ENCODE measurements at places on chromosomes 5 and 9.

DNA sequence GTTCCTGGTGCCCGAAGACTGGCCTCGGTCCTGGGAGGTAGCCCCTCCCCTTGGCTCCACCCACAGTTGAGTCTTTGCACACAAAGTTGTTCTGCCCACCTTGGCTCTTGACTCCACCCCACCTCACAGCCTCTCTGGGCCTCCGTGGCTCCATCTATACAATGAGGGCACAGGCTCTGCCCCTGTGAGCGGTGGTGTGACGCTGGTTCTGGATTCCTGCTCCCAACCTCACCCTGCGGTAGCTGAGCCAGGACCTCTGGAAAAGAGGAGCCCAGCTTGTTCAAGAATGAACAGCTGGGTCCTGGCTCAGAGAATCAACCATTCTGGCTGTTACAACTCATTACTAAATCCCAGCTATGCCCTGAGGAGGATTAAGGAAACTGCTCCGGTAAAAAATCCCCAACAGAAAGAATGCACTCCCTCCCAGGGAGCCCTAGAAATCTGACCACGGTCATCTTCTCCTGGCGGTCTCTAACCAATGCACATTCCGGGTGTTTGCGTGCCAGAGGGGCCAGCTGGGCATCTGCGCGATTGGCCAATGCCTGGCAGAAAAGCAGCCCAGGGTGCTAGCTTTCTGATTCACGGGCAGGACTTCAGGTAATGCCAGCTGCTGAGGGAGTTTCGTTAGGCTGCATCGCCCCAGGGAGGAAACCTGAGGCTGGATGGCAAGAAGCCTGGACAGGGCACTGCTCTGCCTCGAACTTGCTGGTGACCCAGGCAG lies 9.9 kb upstream of the GRHPR start:
- no peak for DNase-seq

DNA sequence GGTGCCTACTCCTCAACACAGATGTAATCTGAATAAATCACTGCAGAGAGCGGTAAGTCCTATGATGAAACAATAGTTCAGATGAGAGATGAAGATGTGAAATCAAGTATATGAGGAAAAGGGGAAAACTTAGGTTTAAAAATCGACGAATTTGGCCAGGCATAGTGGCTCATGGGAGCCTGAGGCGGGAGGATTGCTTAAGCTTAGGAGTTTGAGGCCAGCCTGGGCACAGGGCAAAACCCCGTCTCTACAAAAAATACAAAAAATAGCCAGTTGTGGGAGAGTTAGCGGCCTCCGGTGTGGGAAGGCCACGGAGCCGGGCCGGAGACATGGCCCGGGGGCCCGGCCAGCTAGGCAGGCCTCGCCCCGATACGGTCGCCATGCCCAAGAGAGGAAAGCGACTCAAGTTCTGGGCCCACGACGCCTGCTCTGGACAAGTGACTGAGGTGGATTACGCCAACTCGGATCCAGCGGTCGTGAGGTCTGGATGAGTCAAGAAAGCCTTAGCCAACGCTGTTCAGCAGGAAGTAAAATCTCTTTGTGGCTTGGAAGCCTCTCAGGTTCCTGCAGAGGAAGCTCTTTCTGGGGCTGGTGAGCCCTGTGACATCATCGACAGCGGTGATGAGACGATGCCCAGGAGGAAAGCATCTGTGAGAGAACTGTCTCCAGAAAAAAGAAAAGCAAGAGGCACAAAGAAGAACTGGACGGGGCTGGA lies 62.8 kb upstream of the SUB1 start:
- DNase-seq: peak; percentile 64

GRCh38 chr5:33852319-33852718 lies 39.5 kb downstream of the ADAMTS12 start:
- DNase-seq: no peak

- DNase-seq: no peak
Observed at GRCh38 chr5:17157294-17157693, 60.1 kb upstream of the BASP1 start.

DNA sequence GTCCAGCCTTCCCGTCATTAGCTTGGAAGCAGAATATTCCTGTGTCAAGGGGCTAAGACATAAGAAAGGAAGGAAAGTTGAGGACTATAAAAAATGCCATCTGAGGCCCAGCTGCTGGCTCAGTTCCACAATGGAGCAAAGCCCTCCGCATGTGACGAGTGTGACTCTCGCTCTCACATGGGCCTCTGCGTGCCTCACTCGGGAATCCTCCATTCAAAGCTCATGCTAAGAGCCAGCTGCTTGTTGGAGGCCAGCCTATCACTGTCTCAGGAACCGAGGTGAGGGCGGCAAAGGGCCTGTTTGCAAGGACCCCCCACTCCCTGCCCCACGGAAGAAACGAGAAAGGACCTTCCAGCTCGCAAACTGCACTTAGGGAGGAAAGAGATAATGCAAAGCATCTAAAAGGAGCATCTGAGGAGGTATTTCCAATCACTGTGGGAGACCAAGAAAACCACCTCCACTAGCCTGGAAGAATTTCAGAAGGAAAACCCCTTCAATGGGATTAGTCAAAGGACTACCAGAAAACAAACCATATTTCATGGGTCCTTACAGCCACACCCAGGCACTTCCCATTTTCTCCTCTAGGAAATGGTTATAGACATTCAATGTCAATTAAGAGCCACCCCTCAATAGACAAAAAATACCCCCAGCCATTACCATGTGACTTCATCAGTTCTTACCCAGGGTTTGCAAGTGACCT lies 95.3 kb downstream of the PRRT1B start:
- no peak for DNase-seq

- DNase-seq: no peak
Observed at GRCh38 chr5:91072881-91073280, 310.2 kb downstream of the ARRDC3 start.

DNA sequence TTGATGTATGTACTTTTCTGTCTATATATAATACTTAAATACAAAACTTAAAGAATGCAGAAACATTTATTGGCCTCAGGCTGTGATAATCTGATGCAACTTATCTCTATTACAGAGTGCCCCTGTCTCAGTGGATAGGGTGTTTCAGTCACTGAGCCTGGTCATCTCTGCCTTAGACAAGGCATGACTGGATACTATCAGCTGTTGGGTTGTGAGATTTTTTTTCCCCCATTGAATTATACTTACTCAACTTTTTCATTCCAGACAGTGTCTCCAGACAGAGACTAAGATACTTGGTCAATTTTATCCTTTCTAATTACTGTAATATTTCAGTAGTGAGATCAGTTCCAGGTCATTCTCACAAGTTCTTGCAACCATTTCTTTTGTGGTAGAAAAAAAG lies 26.7 kb downstream of the XRCC4 start:
- DNase-seq: no peak

DNA sequence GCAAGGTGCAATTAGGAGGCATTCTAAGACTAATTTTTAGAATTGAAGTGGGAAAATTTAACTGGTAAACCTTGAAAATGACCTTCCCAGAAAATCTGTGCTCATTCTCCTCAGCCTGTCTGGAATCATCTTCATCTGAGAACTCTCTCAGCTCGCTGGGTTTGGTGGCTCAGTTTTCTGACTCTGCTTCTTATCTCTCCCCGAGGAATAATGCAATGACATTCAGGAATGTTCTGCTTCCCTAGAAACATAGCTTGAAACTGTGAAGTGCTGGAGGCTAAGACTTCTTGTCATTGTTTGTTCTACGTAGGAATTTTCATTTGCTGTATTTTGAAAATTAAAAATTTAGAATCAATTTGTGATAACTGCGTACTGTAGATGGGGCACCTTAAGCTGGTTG lies 86.6 kb downstream of the KCNN2 start:
- no peak for DNase-seq

- no peak for DNase-seq
Observed at GRCh38 chr9:10366171-10366779, 246.5 kb downstream of the PTPRD start.

DNA sequence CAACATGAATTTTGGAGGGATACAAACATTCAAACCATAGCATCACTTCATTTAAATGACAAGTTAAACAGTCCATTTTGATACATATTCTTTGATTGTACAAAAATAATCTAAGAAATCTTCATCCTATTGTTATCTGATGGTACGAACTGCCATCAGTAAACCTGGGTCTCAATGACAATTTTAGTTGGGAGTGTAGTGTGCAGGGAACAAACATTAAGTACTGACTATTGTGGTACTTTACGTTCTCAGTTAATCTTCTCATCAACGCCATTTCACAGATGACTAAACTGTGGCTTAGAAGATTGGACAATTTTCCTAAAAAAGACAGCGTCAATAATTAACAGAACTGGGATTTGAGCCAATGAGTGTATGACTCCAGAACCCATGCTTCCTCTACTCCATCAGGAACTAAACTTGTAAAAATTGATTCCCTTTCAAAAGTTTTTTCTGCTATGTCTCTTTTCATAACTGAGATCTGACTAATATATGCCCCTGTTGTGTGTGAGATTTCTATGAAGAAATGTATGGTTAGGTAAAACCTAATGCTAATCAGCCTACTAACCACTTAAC lies 21.1 kb downstream of the TNPO1 start:
- DNase-seq: no peak

GRCh38 chr5:134103998-134104654 lies 10.4 kb upstream of the TCF7 start:
- DNase-seq: peak; percentile 73

GRCh38 chr5:90017239-90017638 lies 392.3 kb downstream of the CETN3 start:
- no peak for DNase-seq

DNA sequence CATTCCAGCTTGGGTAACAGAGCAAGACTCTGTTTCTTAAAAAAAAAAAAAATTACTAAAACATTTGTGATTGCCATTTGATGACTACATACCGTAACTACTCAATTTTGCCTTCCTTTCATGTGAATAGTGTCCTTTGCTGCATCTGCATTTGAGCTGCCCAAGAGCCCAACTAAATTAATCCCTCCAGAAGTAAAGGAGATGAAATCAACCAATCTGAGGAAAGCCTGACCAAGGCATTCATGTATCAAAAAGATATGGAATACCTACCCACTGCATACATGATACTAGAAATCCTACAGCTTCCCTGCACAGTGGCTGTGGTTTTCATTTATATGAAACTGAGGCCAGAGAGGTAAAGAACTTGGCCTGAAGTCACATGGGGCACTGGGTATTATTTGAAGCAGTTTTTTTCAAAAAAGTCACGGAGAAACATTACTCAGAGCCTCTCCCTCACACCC lies 177.5 kb downstream of the AOPEP start:
- DNase-seq: no peak

GRCh38 chr9:84974258-84974657 lies 304.7 kb downstream of the NTRK2 start:
- DNase-seq: no peak

- DNase-seq: peak; percentile 34
Observed at GRCh38 chr9:385818-386398, 171.2 kb downstream of the DOCK8 start.

DNA sequence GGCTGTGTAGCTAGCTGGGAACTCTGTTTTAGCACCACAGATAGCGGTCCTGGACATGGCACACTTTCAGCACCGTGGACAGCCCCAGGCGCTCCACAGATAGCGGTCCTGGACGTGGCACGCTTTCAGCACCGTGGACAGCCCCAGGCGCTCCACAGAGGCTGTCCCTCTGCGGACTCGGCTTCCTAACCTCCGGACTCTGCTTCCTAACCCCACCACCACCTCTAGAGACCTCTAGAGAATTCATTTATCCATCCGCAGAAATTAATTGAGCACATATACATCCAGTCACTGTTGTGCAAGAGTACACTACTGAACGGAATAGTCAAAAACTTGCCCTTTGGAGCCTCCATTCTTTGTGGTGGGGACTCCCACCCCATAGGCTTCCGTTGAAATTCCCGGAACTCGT lies 27.4 kb downstream of the UNC5A start:
- DNase-seq: peak; percentile 92

GRCh38 chr5:175878544-175879438 lies 7.4 kb downstream of the CPLX2 start:
- DNase-seq: no peak

- no peak for DNase-seq
Observed at GRCh38 chr5:140801494-140801841, 611 bp downstream of the PCDHA3 start.

DNA sequence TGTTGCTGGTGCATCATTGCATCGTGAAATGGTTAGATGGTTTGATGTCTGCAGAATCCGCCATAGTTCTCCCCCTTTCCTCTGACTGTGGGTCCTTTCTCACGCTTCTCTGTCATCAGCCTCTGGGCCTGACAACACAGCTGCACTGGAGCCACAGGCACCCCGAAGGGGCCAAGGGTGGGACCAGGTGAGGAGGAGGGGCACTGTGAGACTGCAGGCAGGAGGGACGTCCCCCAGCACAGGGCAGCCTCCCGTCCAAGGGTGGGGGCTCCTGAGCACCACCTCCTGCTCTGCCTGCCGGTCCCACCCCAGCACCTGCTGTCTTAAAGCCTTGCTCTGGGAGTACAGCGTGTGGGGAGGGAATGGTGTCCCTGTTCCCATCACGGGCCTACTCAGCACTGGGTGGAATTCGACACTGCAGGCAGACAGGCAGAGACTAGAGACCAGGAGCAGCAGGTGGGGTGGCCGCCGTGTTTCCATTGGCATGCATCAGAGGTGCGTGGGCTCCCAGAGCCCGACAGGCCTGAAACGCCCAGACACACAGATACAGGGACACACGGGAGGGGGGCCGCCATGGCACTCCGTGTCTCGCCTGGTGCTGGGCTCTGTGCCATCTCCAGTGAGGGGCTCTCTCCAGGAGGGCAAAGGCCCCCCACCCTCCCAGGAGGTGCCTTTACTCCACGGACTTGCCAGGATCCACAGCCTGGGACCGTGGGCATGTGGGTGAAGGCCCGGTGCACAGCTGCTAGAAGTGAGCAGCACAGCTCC lies 15.0 kb downstream of the CACNA1B start:
- no peak for DNase-seq

- no peak for DNase-seq
Observed at GRCh38 chr5:4520559-4520958, 619.6 kb upstream of the ADAMTS16 start.

- DNase-seq: peak; percentile 83
Observed at GRCh38 chr9:36023260-36024048, 13.3 kb upstream of the RECK start.

- DNase-seq: no peak
Observed at GRCh38 chr5:23389291-23390101, 117.9 kb upstream of the PRDM9 start.

- peak; percentile 68 for DNase-seq
Observed at GRCh38 chr5:157540707-157541446, 34.7 kb downstream of the ADAM19 start.

DNA sequence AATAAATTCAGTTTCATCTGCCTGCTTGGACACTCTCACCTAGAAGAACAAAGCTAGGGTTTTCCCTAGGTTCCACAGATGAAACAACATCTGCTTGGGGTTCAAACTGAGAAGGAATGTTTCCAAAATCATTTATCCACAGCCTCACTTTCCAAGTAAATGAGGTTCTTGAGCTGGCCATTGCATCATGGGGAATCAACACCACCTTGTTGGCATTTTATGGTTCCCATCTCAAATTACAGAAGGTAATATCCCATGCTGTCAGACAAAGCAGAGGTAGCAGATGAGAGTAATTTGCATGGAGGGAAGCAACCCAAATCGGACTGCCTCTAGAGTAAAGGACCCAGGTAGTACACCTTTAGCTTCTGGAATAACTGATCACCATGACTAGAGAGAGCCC lies 10.5 kb upstream of the NR4A3 start:
- DNase-seq: no peak

Data from activated CD4-positive, alpha-beta T cell treated with anti-CD3 and anti-CD28 coated beads for 36 hours (primary cell).